ENCODE measurements at places on chromosomes 11 and 22.

DNA sequence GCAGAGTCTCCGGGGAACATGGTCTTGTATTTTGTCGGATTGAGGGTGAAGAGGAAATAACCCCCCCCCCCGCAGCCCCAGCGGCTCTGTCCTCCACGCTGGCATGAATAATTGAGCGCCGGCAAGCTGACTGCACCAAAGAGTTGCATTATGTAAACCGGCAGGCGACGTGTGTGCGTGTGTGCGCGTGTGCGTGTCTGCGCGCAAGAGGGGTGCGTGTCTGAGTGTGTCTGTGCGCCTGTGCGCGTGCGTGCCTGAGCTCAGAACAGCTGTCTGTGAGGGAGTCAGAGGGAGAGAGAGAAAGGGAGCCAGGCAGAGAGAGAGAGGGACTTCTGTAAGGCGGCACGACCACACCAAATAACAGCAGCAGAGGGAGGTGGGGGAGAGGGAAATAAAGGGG, 94.4 kb downstream of the SCN3B start:
- DNase-seq: peak; percentile 39

DNA sequence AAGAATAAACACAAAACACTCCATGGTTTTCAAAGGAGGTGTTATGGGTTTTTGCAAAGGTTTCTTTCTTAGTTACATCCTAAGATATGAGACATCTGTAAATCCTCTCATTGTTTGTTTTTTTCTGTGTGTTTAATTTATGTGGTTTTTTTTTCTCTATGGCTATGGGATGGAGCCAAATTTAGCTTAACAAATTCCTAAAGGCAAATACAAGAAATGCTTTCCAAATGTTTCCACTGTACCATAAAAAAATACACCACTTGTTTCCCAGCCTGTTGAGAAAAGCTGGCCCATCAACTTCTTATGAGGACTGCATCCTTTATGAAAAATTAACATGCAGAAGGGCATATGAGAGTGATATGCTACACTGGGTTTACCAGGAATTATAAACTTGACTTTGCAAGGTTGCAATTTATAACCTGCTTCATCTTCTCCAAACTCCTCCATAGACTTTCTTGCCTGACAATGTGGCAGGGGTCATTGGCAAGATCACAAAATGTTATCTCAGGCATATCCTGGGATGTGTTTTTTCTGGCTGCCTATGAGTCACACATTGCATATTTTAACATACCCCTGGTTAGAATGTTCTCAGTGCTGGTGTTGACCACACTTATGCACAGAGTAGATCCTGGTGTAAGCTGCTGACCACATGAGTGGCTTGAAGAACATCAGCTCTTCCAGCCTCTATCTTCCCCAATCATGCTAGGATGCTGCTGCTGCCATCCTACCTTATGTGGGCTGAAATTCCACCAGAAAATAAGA, 137.6 kb upstream of the TTC12 start:
- no peak for DNase-seq

GRCh38 chr11:82004537-82005213, 729.0 kb downstream of the FAM181B start:
- no peak for DNase-seq

- DNase-seq: no peak
These were observed 92.7 kb downstream of the ETS1 start for GRCh38 chr11:128494418-128495332.

- DNase-seq: no peak
These were observed 61.9 kb downstream of the C11orf58 start for GRCh38 chr11:16800382-16800781.

DNA sequence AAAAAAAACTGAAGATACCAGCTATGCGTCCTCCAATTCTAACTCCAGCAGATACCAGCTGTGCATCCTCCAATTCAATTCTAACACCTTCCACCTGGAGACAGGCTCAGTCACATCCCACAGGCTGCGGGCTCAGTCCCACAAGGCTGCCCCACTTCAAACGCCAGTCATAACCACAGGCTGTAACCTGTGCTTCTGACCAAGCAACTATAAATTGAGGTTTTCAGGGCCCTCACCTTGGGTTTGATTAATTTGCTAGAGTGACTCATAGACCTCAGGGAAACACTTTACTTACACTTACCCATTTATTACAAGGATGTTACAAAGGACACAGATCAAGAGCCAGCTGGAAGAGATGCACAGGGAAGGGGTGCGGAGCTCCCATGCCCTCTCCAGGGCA, 32.4 kb upstream of the MSANTD2 start:
- DNase-seq: no peak

All from CD4-positive, alpha-beta T cell treated with Interleukin-15 for 1 hour (primary cell).